ENCODE measurements at places on chromosomes 5 and 9. TPM values are rescaled to one million over a fixed set of nuclear protein-coding genes. Genes with fewer than 3 reads are reported as not detected.

DNA sequence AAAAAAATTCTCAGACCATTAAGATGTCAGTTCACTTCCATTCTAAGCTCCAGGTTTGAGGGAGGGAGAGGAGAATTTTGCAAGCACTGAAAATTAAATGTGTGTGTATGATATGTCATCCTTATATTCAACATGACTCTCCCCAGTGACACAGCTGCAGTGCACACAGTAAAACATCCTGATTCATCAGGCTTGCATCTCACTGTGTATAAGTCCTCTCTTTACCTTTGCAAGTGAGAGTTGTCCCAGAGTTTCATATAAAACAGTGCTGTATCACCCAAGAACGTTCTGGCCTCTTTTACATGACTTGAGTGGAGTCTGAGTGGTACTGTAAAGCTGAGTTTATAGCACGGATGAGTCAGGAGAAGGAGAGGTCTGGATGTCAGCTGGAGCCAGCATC is 50.0 kb downstream of the DMRT2 start:
- H3K27me3 ChIP-seq: peaks cover 20% of the 10 kb centered on the region
- no peak for DNase-seq
- no peaks in the 10 kb centered on the region for H3K4me1 ChIP-seq
- H3K36me3 ChIP-seq: no peaks in the 10 kb centered on the region

DNA sequence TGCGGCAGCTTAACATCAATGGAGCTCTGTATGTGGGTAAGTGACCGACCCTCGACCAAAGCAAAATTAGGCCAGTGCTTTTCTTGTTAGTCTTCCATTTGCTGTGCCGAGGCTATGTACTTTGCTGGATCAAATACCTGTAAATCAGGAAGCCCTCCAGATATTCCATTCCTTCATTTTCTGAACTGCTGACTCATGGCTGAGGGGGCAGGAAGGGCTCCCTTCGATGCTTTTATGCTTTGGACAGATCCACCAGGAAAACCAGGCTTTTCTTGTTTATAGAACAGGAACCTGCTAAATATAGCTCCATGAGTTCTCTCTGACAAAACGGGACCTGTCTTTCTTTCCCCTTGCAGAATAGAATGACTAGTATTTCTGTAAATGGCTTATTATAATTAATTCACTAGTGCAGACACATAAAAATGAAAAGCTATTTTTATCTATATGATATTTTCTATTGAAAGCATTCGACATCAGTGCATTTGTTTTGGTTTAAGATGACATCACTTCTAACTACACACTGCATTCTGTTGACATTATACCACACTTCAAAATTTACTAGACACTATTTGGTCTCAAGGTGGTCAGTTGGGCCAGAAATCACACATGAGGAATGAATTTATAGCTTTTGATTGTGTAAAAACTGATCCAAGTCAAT is 93.3 kb downstream of the LIFR start:
- no peaks in the 10 kb centered on the region for H3K27me3 ChIP-seq
- no peak overlapping the region for H3K27ac ChIP-seq
- no peaks in the 10 kb centered on the region for H3K36me3 ChIP-seq
- DNase-seq: no peak

DNA sequence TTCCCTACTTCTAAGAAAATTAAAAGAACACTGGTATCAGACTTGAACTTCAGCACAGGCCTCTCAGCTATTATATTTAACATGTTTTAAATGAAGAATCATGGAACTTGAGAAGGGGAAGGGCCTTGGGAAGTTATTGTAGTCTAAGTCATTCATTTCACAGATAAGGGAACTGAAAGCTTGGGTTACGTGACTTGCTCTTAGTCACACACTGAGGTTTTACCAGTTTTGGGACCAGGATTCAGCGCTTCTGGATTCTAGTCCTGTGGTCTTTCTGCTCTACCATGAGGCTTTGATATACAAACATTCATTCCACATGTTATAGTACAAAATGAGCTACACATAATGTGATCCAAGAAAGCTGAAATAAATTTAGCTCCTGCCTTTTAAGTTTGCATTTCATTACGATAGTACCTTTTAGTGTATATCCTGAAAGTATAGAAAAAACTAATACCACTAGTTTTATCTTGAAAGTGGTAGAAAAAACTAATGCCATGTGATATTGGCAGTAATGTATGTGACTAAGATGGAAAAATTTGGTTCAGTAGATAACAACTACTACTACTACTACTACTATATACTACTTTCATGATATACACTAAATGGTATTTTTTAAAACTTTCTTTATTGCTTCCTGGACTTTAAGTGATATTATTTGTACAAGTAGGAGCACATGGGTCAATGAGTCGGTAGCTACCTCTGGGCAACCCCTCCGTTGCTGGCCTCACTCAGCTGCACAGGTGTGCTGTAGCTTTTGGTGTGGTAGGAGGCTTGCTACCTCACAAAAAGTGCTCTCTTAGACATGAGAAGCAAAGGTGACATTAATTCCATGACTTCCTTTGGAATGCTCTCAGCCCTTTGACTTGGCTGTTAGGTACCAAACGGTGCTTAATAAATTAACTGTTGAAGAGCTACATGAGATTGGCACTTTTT is 40.7 kb downstream of the F2RL2 start:
- no peaks in the 10 kb centered on the region for H3K27me3 ChIP-seq
- peaks cover 22% of the 10 kb centered on the region for H3K4me1 ChIP-seq
- no peak overlapping the region for H3K4me3 ChIP-seq
- no peaks in the 10 kb centered on the region for H3K36me3 ChIP-seq

GRCh38 chr9:70444904-70445303 is 30.4 kb upstream of the KLF9 start:
- no peak overlapping the region for H3K4me3 ChIP-seq
- H3K27me3 ChIP-seq: no peaks in the 10 kb centered on the region
- no peak for DNase-seq
- H3K4me1 ChIP-seq: no peaks in the 10 kb centered on the region
- no peaks in the 10 kb centered on the region for H3K36me3 ChIP-seq

- no peaks in the 10 kb centered on the region for H3K27me3 ChIP-seq
- H3K4me3 ChIP-seq: no peak overlapping the region
- no peaks in the 10 kb centered on the region for H3K36me3 ChIP-seq
- peaks cover 7% of the 10 kb centered on the region for H3K4me1 ChIP-seq
- H3K27ac ChIP-seq: no peak overlapping the region
- DNase-seq: no peak
Observed at GRCh38 chr9:99071313-99072039, 33.4 kb upstream of the TGFBR1 start.

DNA sequence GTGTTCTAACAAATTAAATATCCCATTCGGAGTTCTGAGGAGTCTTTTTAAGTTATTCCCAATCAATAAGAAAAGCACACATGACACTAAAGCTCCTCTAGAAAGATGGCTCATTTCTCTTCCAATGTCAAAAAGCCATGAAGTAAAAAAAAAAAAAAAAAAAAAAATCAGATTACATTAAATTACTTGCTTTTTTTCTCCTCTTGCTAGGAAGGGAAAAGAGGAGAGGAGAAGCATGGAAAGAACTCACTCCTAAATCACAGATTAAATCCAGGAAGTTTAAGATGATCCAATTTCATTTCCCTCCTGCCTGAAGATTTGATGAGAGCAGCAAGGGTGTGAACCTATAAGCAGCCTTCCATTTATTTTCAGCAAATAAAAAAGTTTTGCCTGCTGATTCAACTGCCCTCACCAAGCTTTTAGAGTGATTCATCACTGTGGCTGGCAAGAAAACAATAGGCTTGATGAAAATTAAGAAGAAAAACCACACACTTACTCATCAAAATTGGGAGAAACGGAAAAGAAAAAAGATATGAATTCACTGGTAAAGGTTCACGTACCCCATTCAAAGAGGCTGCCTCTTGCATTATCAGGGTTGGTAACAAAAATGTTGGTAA is 19.7 kb downstream of the MYO10 start:
- no peak overlapping the region for H3K4me3 ChIP-seq
- no peak for DNase-seq
- peaks cover 5% of the 10 kb centered on the region for H3K36me3 ChIP-seq
- H3K27ac ChIP-seq: no peak overlapping the region

DNA sequence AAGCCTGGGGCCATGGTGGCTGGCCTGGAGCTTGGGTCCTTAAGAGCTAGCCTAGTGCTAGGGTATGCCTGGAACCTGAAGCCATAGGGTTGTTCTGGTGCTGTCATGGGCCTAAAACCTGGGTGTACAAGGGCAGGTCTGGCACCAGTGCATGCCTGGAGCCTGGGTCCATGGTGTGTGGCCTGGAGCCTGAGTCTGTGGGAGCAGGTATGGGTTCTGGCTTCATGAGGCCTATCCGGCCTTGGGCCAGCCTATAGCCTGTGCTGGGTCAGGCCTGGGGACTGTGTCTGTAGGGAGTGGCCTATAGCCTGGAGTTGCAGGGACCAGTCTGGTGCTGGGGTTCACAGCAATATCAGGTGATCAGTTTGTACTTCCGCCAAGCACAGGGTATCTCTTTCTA is 347.2 kb upstream of the MEF2C start:
- peaks cover 1% of the 10 kb centered on the region for H3K4me1 ChIP-seq
- DNase-seq: no peak
- no peak overlapping the region for H3K4me3 ChIP-seq
- H3K36me3 ChIP-seq: no peaks in the 10 kb centered on the region
- no peak overlapping the region for H3K27ac ChIP-seq

DNA sequence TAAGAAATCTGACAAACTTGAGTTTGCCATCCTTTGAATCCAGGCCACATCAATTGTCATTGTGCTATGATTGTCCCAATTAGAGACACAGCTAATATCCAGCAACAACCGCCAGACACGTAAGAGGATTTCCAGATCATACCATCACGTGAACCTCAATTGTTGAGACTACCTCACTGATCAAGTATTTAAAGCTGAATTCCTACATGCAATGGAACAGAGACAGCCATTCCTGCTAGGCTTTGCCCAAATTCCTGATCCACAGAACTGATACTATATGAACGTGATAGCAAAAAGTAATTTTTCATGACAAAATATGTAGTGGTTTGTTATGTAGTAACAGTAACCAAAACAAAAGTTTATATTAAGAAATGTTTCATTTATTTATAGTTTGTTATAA is 657.7 kb downstream of the PRR16 start:
- H3K27me3 ChIP-seq: no peaks in the 10 kb centered on the region
- no peak overlapping the region for H3K27ac ChIP-seq
- H3K4me3 ChIP-seq: no peak overlapping the region
- DNase-seq: no peak
- H3K36me3 ChIP-seq: no peaks in the 10 kb centered on the region

GRCh38 chr9:76567086-76567485 is 108.1 kb downstream of the GCNT1 start:
- H3K4me1 ChIP-seq: peaks cover 2% of the 10 kb centered on the region
- H3K27me3 ChIP-seq: peaks cover 3% of the 10 kb centered on the region
- no peak for DNase-seq
- H3K36me3 ChIP-seq: no peaks in the 10 kb centered on the region
- no peak overlapping the region for H3K4me3 ChIP-seq

The IFNA13 gene
- not detected for total RNA-seq

- DNase-seq: no peak
- peaks cover 37% of the 10 kb centered on the region for H3K36me3 ChIP-seq
- peak overlapping the region; percentile 55 for H3K27ac ChIP-seq
- H3K4me1 ChIP-seq: peaks cover 15% of the 10 kb centered on the region
- H3K4me3 ChIP-seq: no peak overlapping the region
- no peaks in the 10 kb centered on the region for H3K27me3 ChIP-seq
Observed at GRCh38 chr5:138884554-138884953, 9.4 kb upstream of the LRRTM2 start.

The ARL10 gene
- total RNA-seq: 29.5 TPM

- H3K27me3 ChIP-seq: peaks cover 21% of the 10 kb centered on the region
- H3K4me3 ChIP-seq: no peak overlapping the region
- no peaks in the 10 kb centered on the region for H3K36me3 ChIP-seq
- H3K27ac ChIP-seq: no peak overlapping the region
- no peak for DNase-seq
Observed at GRCh38 chr9:126499911-126500599, 113.7 kb upstream of the LMX1B start.

The IFNA14 gene
- total RNA-seq: not detected

DNA sequence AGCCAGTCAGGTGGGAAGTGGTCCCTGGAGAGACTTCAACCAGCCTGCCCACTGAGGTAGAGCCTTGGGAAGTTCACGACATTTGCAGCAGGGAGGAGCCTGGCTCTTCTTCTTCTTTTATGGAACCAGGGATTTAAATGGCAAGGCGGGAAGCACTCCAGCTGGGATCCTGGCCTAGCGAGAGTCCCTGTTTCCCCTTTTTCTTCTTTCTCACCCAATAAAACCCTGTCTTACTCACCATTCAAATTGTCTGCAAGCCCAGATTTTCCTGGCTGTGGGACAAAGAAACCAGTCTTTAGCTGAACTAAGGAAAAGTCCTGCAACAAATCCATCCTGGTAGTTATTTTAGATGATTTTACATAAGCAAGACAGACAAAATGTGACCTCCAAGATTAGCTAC is 503.7 kb downstream of the CDH10 start:
- H3K27me3 ChIP-seq: no peaks in the 10 kb centered on the region
- DNase-seq: no peak
- no peak overlapping the region for H3K4me3 ChIP-seq
- no peak overlapping the region for H3K27ac ChIP-seq
- no peaks in the 10 kb centered on the region for H3K4me1 ChIP-seq

- peaks cover 5% of the 10 kb centered on the region for H3K36me3 ChIP-seq
- DNase-seq: no peak
- no peak overlapping the region for H3K4me3 ChIP-seq
- H3K27me3 ChIP-seq: no peaks in the 10 kb centered on the region
- peaks cover 5% of the 10 kb centered on the region for H3K4me1 ChIP-seq
Observed at GRCh38 chr5:72252574-72253155, 67.4 kb downstream of the MRPS27 start.

GRCh38 chr5:129496421-129496820 is 36.3 kb downstream of the ADAMTS19 start:
- H3K4me3 ChIP-seq: no peak overlapping the region
- no peak overlapping the region for H3K27ac ChIP-seq
- H3K4me1 ChIP-seq: no peaks in the 10 kb centered on the region
- H3K27me3 ChIP-seq: no peaks in the 10 kb centered on the region
